A549 treated with AZD2906 at 1 μM for 4 hours (cell line): ENCODE measurements at places on chromosomes 5 and 9. TPM values are rescaled to one million over a fixed set of nuclear protein-coding genes. Genes with fewer than 3 reads are reported as not detected.

HTR4 gene
- not detected in 5 replicates for total RNA-seq

PRRT1B gene
- 0.26 to 0.44 TPM (median 0.30 TPM) in 5 replicates for total RNA-seq

IL9 gene
- total RNA-seq = not detected in 5 replicates

ANKRD18B gene
- total RNA-seq = 3.7 to 5.8 TPM (median 4.8 TPM) in 5 replicates
